ENCODE measurements at places on chromosomes 6 and 20.

DNA sequence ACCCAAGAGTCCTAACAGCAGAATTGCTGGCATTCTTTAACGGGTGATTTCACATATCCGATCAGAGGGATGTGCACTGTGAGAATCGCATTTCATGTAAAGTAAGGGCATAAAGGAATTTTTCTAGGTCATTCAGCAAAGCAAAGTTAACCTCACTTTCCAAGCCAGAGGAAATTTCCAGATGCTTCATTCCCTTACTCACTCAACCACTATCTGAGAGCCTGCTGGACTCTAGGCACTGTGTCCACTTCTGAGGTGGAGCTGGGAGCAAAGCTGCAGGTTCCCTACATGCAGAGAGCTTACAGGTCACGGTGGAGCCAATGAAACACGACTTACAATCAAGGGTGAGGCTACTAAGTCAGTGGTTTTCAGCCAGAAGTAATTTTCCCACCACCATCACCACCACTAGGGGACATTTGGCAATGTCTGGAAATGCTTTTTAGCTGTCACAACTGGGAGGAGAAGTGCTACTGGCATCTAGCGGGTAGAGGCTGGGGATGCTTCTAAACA lies 34.5 kb upstream of the TSHZ2 start:
- DNase-seq: peak; percentile 36

- no peak for DNase-seq
These were observed 8.0 kb upstream of the IER3 start for GRCh38 chr6:30752157-30752927.

GRCh38 chr6:158142789-158143188 lies 25.3 kb downstream of the SERAC1 start:
- DNase-seq: no peak

- no peak for DNase-seq
These were observed 13.3 kb downstream of the PMEPA1 start for GRCh38 chr20:57696401-57696961.

- DNase-seq: no peak
These were observed 9.2 kb downstream of the ENPP3 start for GRCh38 chr6:131646249-131646670.

GRCh38 chr20:4867051-4867450 lies 134.3 kb downstream of the SLC23A2 start:
- DNase-seq: no peak

GRCh38 chr6:44782892-44783291 lies 395.4 kb downstream of the CDC5L start:
- DNase-seq: no peak

- DNase-seq: no peak
These were observed 168.1 kb downstream of the GRM4 start for GRCh38 chr6:33977606-33978411.

DNA sequence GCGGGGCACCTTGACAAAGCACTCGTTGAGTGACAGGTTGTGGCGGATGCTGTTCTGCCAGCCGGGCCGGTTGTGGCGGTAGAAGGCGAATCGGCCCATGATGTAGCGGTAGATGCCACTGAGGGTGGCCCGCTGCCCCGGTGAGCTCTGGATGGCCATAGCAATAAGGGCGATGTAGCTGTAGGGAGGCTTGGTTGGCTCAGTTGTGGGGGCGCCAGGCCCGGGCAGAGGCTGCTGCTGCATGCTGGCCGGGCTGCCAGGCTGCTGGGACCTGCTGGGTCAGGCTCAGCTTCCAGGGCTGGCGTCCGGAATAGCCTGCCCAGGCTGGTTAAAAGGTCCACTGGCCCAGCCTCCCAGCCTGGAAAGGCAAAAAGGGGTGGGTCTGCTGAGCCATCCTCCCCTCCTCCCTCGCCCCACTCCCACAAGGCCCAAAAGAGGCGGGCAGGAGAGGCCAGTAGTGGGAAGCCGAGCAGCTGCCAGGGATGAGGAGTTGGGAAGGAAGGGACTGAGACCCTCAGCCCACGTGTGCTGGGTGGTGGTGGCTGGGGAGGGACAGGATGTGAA lies at the start of gene FOXS1:
Gene FOXS1, minus strand, starts transcription at position 305 of the 564 bp plus-strand sequence. Its CDS starts 62 bp downstream, at position 243.
- DNase-seq: no peak

DNA sequence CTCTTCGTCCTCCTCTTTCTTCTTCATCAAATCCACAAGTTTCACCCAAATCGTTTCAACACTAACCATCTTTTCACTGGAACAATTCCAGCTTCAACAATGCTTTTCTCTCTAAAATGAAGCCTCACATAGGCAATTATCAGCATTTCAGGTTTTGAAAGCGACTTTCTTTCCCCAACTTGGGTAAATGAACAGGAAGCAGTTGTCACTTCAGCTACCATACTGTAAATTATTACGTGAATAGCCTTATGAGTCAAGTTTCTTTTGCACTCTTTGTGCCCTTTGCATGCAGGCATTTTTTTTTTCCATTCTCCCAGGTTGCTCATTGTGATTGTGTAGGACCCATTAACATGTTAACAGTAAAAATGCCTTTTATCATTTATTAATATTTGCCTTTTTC lies 121.7 kb upstream of the BTBD3 start:
- DNase-seq: no peak

DNA sequence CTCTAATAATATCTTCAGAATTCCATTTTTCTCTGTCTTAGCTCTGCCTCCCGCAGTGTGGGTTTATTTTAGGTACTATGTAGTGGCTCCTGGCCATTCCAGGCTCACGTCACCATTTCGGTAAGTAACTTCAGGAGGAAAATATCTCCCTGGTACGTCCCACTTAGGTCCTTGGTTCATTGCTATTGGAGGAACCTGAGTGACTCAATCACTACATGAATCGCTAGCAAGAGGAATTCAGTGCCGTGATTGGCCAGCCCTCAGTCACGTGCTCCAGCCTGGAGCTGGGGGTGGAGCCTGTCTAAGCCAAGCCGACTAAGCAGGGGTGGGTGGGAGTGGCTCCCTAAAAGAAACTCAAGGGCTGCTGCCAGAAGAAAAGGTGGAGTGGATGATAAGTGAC lies 67.3 kb upstream of the E2F3 start:
- no peak for DNase-seq

- no peak for DNase-seq
These were observed 13.8 kb upstream of the VIP start for GRCh38 chr6:152736687-152737273.

- DNase-seq: no peak
These were observed 476.4 kb downstream of the KIF16B start for GRCh38 chr20:16096756-16097326.

DNA sequence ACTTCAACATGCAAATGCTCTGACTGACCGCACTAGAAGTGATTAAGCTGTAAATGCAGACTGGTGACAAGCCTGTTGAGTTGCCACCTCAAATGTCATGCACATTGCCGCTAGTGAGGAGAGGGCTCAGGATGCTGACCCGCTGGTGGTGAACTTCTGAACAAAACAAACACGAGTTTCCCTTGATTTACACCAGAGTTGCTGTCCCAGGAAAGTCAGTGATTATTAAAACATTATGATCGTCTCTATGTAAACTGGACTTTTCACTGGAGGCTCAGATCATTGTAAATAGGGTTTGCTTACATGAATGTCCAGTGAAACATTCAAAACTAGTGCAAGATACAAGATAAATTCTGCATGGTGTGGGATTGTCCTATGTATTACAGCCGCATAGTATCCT lies 420.1 kb downstream of the PREX1 start:
- DNase-seq: no peak

- no peak for DNase-seq
These were observed 115.0 kb downstream of the IRF4 start for GRCh38 chr6:506508-506907.

- no peak for DNase-seq
These were observed 77.6 kb downstream of the TPBG start for GRCh38 chr6:82441047-82441855.

DNA sequence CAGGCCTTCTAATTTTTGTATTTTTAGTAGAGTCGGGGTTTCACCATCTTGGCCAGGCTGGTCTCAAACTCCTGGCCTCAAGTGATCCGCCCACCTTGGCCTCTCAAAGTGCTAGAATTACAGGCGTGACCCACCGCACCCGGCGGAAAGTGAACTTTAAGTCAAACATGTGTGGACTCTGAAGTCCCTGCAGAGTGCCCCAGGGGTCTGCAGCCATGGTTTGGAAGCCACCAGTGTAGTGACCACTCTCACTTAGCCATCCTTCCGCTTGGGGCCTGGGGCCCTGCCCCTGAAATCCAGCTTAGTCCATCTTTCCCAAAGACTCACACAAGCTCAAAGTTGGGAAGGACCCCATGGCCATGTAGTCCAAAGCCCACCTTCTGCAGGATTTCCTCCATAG lies 164.5 kb downstream of the GRM4 start:
- no peak for DNase-seq

GRCh38 chr20:48153523-48153922 lies 368.2 kb upstream of the SULF2 start:
- DNase-seq: peak; percentile 7

GRCh38 chr6:113184291-113184690 lies 672.9 kb upstream of the MARCKS start:
- DNase-seq: no peak

DNA sequence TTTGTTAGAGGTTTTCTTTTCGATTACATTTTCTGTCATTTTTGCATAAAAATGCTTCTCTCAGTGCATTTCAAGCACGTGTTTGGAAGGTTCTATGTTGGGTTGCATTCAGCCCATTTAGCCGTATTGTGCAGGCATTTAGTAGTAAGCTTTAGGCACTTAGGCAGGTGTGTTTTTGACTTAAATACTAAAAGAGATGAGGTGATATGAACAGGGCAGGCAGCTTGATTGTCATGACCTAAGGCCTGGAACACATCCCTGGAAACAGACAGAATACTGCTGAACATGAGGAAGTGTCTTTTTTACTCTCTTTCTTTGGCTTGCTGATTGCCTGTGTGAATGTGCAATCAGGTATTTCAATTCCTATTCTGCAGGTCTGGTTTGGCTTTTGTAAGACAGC lies 610.5 kb upstream of the MAN1A1 start:
- DNase-seq: no peak

GRCh38 chr20:51788822-51789221 lies 13.5 kb downstream of the SALL4 start:
- DNase-seq: no peak

DNA sequence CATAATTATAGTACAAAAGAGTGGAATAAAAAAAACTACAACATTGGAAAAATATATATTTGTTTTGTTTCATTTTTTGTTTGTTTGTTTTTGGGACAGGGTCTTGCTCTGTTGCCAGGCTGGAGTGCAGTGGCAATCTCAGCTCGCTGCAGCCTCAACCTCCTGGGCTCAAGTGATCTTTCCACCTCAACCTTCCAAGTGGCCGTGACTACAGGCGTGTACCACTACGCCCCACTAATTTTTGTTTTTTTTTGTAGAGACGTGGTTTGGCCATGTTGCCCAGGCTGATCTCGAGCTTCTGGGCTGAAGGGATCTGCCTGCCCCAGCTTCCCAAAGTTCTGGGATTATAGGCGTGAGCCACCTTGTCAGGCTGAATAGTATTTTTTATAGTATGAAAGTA lies 41.4 kb upstream of the SH3BGRL2 start:
- DNase-seq: no peak

DNA sequence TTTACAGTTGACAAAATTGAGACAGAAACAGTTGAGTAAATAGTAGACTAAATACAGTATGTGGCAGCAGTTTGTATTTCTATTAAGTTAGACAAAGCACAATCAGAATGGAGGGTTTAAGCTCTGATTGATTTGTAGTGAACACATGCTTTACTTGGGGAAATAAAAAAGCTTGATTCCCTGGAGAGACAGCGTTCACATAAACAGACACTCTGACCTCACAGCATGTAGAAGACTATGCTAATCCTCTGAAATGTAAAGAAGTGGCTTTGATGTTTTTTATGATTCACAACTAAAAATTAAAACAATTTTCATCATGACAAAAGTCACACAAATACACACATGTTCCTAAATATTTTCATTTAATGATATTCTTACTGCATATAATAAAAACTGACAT lies 126.9 kb upstream of the FAM83B start:
- DNase-seq: peak; percentile 43

Data from NCI-H1694 (cell line).